ENCODE measurements at places on chromosomes 4 and X.

- no peak for DNase-seq
These were observed 660.5 kb upstream of the PCDH10 start for GRCh38 chr4:132488555-132488954.

DNA sequence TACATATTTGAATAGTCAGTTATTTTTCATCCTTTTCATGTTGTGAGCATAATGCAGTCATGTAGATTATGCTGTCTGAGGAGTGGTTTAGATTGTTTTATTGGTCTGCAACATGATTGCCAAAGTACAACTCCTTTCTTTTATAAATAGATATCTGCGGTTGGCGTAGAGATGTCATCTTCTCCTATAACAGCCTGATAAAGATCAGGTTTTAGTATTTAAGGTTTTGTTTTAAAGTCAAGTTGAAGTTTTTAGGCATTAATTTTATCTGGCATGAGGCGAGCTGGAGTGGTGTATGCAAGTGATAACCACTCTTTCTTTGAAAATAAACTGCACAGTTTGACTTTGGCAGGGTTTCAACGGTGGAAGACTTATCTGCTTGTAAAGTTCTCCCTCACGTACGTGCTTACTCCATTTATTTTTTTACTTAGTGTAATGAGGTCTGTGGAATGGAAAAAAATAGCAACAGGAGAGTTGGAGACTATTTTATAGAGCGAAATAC, 126.3 kb downstream of the FBXO8 start:
- no peak for DNase-seq

- DNase-seq = no peak
These were observed 29.3 kb upstream of the FAM47C start for GRCh38 chrX:36978886-36979285.

DNA sequence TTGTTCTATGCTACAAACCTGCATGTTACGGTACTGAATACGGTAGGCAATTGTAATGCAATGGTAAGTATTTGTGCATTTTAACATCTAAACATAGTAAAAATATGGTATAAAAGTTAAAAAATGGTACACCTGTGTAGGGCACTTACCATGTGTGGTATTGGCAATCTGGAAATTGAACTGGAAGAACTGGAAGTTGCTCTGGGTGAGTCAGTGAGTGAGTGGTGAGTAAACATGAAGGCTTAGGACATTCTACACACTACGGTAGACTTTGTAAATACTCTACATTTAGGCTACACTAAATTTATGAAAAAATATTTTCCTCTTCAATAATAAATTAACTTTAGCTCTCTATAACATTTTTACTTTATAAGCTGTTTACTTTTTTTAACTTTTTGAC, 78.9 kb downstream of the RRAGB start:
- DNase-seq = no peak

DNA sequence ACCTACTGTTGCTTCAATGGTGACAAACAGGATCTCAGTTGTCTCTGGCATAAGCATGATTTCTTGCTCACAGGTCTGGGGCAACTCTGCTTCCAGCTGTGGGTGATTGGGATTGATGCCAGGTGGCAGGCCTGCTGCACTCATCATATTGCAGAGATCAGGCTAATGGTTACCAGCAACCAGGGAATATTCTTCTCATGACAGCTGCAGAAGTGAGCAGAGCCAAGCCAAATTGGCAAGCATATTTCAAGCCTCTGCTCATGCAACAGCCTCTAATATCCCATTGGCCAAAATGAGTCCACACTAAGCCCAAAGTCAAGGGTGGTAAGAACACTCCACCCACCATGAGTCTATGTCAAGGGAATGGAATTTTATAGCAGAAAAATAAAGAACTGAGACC, 26.7 kb upstream of the TBC1D19 start:
- DNase-seq = no peak

DNA sequence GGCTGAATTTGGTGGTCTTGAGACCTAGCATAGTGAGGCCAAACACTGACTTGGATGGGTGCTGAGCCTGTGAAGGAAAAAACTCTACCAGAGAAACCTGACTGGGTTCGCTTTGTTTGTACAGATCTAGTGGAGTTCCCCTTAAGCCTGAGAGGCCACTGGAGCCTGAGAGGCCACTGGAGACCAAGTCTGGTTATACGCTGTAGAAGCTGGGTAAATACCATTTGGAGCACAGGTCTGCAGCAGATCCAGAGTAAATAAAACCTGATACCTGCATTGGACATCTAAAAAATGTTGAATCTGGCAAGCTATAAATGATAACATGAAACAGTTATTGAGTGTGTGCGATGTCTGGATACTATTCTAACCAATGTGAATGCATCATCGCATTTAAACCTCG, 104.3 kb upstream of the IGSF1 start:
- DNase-seq = no peak

GRCh38 chrX:68428431-68428830, 4.9 kb downstream of the OPHN1 start:
- DNase-seq = no peak

GRCh38 chr4:105469736-105470135, 4.1 kb downstream of the PPA2 start:
- no peak for DNase-seq

GRCh38 chr4:81405900-81406401, 65.8 kb downstream of the RASGEF1B start:
- peak; percentile 3 for DNase-seq

GRCh38 chr4:149964001-149964796, 114.0 kb upstream of the DCLK2 start:
- DNase-seq = no peak

DNA sequence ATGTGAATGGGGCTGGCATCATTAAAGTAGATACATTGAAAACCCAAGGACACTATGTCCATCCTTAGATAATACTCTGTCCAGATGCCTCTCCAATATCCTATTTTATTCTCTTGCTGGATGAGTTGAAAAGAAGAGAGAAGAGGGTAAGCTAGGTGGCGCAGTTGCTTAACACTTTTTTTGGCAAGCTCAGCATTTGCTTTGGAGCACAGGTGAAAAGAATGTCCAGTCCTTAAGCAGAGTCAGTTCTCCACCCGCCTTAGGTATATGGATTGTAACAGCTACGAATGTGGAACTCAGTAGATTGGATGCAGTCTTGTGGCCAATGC, 208.4 kb downstream of the NWD2 start:
- DNase-seq = no peak

DNA sequence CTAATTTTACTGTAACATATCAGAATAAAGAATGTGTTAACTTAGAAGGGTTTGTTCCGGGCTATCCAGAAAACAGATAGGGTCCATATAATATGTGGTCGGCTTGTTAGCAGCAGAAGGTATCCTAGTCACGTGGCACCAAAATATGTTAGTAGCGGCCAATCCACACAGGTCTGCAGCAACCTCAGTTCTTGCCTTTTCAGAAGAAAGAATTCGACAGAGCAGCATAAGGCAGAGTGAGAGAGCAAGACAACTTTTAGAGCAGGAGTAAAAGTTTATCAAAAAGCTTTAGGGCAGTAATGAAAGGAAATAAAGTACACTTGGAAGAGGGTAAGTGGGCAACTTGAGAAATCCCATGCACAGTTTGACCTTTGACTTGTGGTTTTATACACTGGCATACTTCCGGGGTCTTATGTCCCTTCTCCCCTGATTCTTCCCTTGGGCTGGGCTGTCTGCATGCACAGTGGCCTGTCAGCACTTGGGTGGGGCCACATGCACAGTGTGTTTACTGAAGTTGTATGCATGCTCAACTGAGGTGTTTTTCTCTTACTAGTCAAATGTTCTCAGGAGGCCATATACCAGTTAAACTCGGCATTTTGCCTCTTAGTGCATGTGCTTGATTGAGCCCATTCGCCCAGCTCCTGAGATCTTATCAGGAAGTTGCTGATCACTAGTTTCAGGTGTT, 37.0 kb upstream of the ABCG2 start:
- no peak for DNase-seq

- no peak for DNase-seq
These were observed 107.9 kb upstream of the TEX13D start for GRCh38 chrX:124224528-124224927.

DNA sequence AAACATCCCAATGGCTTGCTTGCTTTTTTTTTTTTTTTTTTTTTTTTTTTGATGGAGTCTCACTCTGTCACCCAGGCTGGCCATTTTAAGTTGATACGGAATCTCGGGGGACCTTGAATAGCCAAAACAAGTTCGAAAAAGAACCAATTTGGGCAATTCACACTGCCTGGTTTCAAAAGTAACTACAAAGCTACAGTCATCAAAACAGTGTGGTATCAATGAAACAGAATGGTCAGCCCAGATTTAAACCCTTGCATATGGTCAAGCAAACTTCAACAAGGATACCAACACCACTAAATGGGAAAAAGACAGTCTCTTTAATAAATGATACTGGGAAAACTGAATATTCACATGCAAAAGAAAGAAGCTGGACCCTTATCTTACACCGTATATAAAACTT, 41.8 kb downstream of the BRCC3 start:
- DNase-seq = no peak

Data from activated CD8-positive, alpha-beta memory T cell treated with anti-CD3 and anti-CD28 coated beads for 4 hours (primary cell).